NCI-H748 treated with DMSO at 0.1 percent for 48 hours (cell line): ENCODE measurements at places on chromosomes 6 and 20.
A peak's percentile ranks its signal among the peaks of the same experiment; 100 is the strongest.

DNA sequence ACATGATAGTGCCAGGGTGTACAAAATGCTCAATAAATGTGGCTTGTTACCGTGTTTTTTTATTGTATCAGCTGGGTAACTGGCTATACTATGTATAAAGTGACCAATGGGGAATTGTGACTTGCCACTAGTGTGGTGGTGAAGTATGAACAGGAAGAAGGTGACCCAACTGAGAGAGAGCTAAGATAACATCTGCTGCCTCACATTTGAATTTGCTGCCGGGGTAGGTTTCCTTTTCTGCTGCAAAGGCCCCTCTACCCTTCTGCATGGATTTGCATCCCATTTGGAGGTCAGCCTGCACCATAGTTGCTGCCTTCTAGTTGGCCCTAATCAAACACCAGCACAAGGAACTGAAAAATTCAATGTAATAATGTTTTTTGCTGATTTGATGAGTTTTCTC, 24.1 kb downstream of the IL17A start:
- no peak for DNase-seq

DNA sequence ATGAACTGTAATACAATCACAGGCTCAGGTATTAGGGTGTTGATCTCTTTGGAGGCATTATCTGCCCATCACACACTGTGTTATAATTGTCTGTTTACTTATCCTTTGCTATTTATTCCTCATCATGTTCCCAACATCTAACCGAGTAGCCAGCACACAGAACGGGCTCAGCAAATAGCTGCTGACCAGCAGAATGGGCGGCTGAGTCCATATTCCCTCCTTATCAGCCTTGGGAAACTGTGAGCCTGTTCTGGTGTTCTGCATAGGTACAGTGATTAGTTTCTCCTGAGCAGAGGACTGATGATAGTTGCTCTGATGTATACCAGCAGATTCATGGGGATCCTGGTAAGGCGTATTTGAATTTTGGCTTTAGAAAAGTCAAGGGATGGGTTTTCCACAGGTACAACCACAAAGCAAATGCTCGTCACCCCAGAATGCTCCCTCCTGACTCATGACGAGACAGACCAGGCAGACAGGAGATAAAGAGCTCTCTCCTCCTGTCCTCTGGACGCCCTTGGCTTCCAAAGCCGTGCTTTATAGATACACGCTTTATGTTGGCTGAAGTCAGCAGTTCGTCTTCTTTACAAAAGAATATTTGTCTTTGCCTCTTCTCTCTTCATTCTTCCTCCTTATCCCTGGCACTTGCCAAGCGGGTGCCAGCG, 166.7 kb downstream of the TTLL2 start:
- no peak for DNase-seq

- no peak for DNase-seq
Measured at GRCh38 chr20:18662279-18663040, 74.6 kb downstream of the DTD1 start.

DNA sequence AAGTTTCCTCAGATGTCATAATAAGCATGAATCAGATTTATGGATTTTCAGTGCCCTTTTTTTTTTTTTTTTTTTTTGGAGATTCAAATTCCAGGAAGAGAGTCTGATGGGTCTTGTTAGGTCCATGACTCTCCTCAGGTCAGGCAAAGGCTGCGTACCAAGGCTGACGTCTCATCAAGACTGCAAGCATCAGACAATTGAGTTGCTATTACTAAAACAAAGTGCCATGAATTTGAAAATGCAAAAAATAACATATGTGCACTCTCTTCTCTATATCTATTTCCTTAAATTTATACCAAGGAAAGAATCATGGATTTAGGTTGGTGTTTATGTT, 134.7 kb downstream of the FAM83B start:
- DNase-seq: no peak

DNA sequence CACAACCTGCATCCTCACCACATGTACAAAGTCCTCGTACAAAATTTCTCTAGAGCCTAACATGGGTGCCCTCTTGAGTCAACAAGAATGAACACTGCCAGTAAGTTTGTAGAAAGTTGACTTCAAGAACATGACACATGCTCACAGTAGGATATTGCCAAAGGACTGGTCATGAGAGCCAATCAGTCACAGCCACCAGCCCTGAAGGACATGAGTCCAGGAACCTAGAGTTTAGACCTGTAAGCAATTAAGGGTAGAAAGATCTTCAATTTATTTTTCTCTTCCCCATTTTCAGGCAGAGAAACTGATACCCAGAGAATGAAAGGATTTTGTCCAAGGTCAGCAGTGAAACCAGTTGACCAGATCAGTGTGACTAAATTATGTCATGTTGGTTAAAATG, 96.1 kb downstream of the MAFB start:
- no peak for DNase-seq

GRCh38 chr6:38054527-38055202, 235.1 kb downstream of the ZFAND3 start:
- DNase-seq: no peak

DNA sequence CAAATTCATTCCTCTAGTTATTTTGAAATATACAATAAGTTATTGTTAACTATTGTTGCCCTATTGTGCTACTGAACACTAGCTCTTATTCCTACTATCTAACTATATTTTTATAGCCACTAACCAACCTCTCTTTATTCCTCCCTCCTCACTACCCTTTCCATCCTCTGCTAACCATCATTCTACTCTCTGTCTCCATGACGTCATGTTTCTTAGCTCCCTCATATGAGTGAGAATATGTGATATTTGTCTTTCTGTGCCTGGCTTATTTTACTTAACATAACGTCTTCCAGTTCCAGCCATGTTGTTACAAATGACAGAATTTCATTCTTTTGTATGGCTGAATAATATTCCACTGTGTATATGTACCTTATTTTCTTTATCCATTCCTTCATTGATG, 95.3 kb downstream of the ATXN1 start:
- DNase-seq: no peak

DNA sequence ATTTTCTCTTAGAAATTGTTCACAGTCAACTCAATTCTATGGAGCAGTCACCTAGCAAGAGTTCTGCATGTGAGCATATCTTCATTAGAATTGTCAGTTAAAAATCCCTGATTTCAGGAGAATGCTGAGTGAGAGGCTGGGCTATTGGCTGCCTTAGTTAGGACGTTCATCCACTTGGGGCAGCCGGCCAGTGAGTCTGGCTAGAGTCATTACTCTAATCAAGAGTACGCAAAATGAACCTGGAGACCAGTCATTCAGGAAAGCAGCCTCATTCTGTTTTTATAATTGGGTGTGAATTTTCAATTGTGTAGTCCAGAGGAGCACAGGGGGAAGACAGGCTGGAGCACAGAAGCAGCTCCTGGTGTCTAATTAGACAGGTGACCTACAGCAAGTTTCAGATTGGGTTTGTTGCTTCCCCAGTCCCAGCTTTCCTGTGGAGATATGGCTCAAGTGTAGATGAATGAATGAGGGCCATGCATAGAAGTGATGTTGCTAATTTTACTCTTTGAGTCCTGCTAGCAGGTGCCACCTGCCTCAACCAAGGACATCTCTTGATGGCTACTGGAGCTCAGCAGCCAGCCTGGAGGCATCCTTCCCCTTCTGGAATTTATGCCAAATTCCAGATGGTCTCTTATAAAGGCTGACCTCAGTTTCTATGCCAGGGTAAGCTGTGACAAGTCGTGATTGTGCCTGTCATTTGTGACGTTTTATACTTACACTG, 265.7 kb downstream of the NKAIN2 start:
- DNase-seq: no peak

- no peak for DNase-seq
Measured at GRCh38 chr6:4607793-4608192, 168.4 kb upstream of the CDYL start.

DNA sequence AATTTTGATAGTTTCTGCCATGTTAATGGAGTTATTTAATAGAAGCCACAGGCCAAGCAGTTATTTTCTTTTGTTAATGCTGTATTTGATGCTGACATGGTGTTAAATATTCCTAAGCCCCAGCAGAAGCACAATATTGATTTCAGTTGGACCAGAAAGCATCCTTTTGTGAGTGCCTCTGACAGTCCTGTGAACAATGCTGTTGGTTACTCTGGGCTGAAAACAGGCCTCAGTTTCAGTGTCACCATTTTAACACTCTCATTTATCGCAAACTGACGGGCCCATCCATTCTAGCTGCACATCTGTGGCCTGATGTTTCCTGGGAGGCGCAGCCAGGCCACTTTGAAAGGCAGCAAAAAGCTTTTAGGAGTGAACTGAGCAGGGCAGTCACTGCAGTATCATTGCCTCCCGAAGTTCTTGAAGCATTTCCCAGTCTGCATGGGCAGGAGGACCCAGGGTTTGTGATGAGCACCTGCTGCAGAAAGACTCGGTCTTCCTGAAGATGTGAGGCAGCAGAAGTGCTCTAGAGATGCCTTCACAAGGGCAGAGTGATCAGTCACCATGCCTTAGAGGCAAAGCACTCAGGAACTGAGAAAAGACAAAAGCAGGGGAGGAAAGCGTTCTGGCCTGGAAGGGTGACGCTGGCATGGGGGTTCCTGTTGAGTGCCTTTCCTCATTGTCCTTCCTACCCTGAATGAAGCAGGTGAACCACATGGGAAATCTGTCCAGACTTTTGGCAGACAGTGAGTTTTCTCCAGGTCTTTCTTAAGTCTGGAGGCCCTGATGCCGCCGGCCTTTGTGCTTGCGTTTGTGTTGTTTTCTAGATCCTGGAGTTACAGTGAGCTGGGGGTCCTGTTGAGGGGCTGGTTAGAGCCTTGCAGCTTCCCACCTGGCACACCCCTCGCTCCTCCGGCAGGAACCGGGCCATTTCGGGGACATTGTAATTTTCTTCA, 74.0 kb downstream of the ZDHHC14 start:
- no peak for DNase-seq

DNA sequence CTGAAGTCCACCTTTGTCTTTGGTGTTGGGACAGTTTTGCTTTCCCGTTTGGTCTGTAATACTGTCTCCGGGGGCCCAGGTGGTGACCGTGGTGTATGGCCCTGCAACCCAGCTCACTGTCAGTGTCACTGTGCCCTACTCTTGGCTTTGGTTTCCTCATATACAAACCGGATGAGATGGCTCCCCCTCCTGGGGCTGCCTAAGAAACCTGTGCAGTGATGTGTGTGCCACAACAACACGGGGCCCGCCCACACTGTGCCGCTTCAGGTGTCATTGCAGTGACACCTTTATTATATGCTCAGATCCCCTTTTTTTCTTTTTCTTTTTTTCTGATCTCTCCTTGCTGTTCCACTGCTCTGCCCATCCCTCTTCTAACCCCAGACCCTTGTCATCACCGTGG, 73.9 kb downstream of the RAMACL start:
- DNase-seq: no peak

GRCh38 chr6:32151863-32152768, at the start of gene PRRT1:
PRRT1 (minus strand) TSS chr6:32151939; CDS start chr6:32151827, 112 bp downstream.
- no peak for DNase-seq

DNA sequence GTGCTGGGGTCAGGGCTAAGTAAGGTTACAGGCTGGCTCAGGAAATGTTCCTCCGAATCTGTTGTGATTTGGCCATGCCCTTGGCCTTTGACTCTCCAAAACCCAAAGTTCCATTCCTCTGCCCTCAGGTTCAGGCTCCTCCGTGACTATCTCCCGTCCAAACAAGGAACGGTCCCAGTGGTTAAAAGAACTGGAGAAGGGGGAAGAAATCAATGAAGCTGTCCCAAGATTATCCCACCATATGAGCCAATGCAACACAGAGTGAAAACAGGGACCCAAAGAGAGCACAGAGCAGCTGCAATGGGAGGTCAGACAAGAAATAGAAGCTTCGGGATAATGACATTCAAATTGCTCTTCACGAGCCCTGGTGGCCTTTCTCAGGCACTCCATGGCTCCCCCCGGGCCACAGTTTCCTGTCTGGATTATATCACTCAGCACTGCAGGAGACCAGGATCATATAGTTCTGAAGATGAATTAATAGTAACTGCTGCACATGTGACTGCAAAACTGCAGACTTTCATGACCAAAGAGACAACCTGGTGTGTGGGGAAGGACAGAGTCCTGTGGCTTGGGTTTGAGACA, 211.3 kb downstream of the ZNF217 start:
- no peak for DNase-seq

GRCh38 chr20:62735331-62735821, 26.7 kb downstream of the NTSR1 start:
- no peak for DNase-seq

- DNase-seq: peak; percentile 82
Measured at GRCh38 chr20:59405226-59406200, 105.1 kb downstream of the EDN3 start.

DNA sequence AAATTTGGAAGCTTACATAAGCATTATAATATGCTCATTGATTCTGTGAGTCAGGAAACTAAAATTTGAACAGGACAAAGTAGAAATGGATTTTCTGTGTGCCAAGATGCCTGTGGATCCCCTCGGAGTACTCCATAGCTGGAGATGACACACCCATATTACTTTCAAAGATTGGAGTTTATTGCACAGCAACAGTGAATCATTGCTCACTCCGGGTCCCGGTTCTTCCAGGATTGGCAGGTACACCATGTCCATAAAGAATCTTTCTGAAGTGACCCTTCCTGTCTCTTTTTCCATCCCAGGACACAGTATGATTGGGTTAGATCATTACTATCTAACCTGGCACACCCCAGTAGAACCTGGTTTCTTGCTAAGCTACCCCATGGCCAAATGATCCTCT, 2.7 kb upstream of the BTN2A2 start:
- no peak for DNase-seq

- DNase-seq: no peak
Measured at GRCh38 chr6:167005350-167006159, 6.4 kb downstream of the CEP43 start.

GRCh38 chr20:49028684-49029083, 17.4 kb upstream of the CSE1L start:
- DNase-seq: no peak

DNA sequence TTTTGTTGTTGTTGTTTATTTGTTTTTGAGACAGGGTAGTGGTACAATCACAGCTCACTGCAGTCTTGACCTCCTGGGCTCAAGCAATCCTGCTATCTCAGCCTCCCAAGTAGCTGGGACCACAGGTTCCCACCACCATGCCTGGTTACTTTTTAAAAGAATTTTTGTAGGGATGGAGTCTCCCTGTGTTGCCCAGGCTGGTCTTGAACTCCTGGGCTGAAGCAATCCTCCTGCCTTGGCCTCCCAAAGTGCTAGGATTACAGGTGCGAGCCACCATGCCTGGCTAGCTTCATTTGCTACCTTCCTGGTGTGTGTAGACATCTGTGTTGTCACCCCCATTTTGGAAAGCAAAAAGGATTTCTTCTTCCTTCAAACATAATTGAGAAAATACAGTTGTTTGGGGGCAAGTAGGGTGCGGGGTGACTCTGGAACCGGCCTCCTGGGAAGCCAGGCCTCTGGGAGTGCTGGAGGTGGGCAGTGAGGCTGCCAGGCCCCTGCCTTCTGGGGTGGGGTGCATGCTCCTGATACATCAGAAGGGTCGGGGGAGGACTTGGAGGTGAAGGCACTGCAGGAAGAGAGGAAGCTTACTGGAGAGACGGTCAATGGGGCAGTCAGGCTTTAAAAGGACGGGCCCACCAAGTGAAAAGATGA, 28.4 kb downstream of the SYNJ2 start:
- DNase-seq: no peak
